ENCODE measurements at places on chromosomes 6 and 20. TPM values are rescaled to one million over a fixed set of nuclear protein-coding genes. Genes with fewer than 3 reads are reported as not detected.

The LAMP5 gene
- total RNA-seq = not detected

The HLA-DMA gene
- 10.2 TPM for total RNA-seq

The PROCR gene
- total RNA-seq = 0.61 TPM

The YIPF3 gene
- 74.8 TPM for total RNA-seq

The HRH3 gene
- total RNA-seq = not detected

The MOCS1 gene
- 0.47 TPM for total RNA-seq

The C6orf118 gene
- total RNA-seq = not detected

The ADGRF5 gene
- total RNA-seq = not detected

The C4A gene
- 9.8 TPM for total RNA-seq

The SMLR1 gene
- not detected for total RNA-seq

The RIPPLY2 gene
- total RNA-seq = not detected

The RCAN2 gene
- total RNA-seq = not detected

The LPA gene
- not detected for total RNA-seq

The WFDC2 gene
- 1.6 TPM for total RNA-seq

The PSORS1C1 gene
- total RNA-seq = not detected

The TMC2 gene
- total RNA-seq = not detected

The MMS22L gene
- 12.4 TPM for total RNA-seq

The CSNK2A1 gene
- total RNA-seq = 81.6 TPM

The TXNDC5 gene
- 18.1 TPM for total RNA-seq

The MRPS18B gene
- total RNA-seq = 46.3 TPM

The CLDN20 gene
- not detected for total RNA-seq

The B4GALT5 gene
- total RNA-seq = 6.2 TPM

The RAB32 gene
- total RNA-seq = 1.1 TPM

The MYCT1 gene
- total RNA-seq = not detected

The TFAP2A gene
- not detected for total RNA-seq

The RGS19 gene
- total RNA-seq = 35.0 TPM

The CNBD2 gene
- total RNA-seq = 7.8 TPM

The SUPT3H gene
- total RNA-seq = 11.8 TPM

The HLA-DRA gene
- total RNA-seq = 25.1 TPM

The TRIM40 gene
- not detected for total RNA-seq

The SNRNP48 gene
- 24.0 TPM for total RNA-seq

The OPN5 gene
- total RNA-seq = not detected

The TPX2 gene
- total RNA-seq = 0.44 TPM

The SLC17A3 gene
- total RNA-seq = 1.00 TPM

The JPH2 gene
- not detected for total RNA-seq

The OR2H2 gene
- not detected for total RNA-seq

The RAB22A gene
- total RNA-seq = 23.6 TPM

The MTFR2 gene
- total RNA-seq = 1.2 TPM

The PNPLA1 gene
- 0.42 TPM for total RNA-seq

All from CD4-positive, alpha-beta memory T cell (primary cell).